ENCODE measurements at places on chromosomes 1 and 21. TPM values are rescaled to one million over a fixed set of nuclear protein-coding genes. Genes with fewer than 3 reads are reported as not detected.

The LRRC40 gene
- total RNA-seq, result 18.9 TPM

The AXDND1 gene
- 0.07 TPM for total RNA-seq

The HMCN1 gene
- total RNA-seq, result 151 TPM

The WNT9A gene
- 1.3 TPM for total RNA-seq

The GCSAML gene
- 0.13 TPM for total RNA-seq

The PLCH2 gene
- 0.53 TPM for total RNA-seq

The DDAH1 gene
- total RNA-seq, result 56.8 TPM

The C4BPA gene
- not detected for total RNA-seq

The CFH gene
- 365 TPM for total RNA-seq

The KCNT2 gene
- 6.6 TPM for total RNA-seq

The KCNE1 gene
- total RNA-seq, result 0.36 TPM

The RPTN gene
- not detected for total RNA-seq

The VHLL gene
- total RNA-seq, result 0.92 TPM

The RNU1-2 gene
- total RNA-seq, result under 0.01 TPM

The SRRM1 gene
- total RNA-seq, result 23.8 TPM

The ALDH4A1 gene
- 9.9 TPM for total RNA-seq

The ZFP69B gene
- 1.8 TPM for total RNA-seq

All from smooth muscle cell of the pulmonary artery (primary cell).